ENCODE measurements at places on chromosomes 2 and 18.

DNA sequence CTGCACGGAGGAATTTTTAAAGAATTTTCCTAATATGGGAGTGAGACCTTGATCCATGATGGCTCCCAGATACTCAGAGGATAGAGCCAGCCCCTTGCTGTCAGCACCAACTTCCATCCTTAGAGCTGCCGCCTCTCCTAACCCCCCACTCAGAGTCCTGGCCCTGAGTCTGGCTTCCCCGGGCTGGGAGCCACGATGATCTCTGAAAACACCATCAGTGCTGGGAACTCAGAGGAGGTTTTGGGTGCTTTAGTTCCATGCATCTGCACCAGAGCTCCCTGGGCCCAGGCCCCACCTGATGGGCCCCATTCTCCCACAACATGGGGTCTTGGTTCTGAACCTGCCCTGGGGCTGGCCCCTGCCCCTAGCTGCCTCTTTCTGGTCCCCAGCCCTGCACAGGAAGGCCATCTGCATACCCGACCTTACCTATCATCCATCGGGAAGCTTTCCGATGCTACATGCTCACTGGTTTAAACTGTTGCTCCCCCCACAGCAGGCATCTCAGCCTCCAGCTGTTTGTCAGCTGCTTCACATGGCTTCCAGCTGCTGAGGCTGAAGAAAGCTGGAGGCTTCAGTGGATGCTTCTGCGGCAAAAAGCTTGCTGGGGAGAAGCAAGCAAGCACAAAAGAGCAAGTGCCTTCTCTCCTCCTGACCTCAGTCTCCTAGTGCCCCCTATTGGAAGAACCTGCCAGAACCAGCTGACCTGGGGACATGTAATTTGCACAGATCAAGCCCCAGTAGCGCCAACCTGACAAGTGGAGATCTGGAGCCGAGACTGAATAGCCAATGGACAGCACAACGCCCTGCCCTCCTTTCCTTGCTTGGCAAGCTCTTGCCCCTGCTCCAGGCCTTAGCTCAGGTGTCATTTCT lies 24.2 kb upstream of the RHOB start:
- DNase-seq = peak; percentile 32

DNA sequence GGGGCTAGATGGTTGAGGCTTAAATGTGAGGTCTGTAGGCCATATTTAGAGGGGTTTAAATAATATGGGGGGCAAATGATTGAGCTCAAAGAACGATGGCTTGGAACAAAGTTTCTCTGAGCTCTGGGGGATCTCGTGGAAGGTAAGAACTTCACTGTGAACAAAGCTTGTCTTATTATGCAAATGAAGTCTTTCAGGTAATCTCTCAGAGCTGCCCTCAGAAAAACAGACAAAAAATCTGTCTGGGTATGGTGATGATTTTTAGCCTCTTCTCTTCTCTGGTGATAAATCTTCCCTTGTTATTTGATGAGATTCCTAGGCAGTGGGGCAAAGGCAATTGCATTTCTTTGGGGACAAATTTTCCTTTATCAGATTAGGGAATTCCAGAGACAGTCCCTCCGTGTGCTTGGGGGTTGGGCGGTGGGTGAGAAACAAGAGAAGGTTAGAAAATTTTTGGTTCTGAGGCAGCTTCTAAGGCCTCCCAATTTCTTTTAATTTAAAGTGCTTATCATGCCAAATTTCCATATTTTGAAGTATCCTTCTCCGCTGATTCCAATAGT lies 760.4 kb downstream of the TSN start:
- DNase-seq = no peak

DNA sequence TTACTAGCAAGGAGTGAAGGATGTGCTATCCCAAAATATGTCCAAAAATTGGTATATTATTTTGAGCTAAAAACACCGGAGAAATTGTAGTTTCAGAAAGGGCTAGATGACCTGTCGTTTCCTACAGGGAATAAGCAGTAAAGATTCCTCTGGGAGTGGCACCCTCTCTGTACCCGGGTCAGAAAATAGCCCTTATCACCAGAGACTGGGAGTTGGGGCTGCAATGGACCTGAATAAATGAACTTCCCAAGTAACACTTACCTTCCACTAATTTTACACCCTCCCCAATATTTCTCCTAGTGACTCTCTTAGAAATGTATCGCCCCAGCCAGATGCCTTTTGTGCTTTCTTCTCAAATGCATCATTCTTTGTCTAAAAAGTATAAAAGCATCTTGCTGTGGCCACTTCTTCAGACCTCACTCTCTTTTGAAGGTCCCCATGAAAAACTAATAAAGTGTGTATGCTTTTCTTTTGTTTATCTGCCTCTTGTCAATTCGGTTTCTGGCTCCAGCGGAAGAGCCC lies 734 bp upstream of the RMC1 start:
- no peak for DNase-seq

- DNase-seq = no peak
These were observed 77.4 kb upstream of the GCFC2 start for GRCh38 chr2:75788154-75788553.

GRCh38 chr2:47512581-47513083 lies 109.7 kb downstream of the MSH2 start:
- DNase-seq = no peak

- DNase-seq = no peak
These were observed 59.5 kb downstream of the TNFRSF11A start for GRCh38 chr18:62384610-62385097.

DNA sequence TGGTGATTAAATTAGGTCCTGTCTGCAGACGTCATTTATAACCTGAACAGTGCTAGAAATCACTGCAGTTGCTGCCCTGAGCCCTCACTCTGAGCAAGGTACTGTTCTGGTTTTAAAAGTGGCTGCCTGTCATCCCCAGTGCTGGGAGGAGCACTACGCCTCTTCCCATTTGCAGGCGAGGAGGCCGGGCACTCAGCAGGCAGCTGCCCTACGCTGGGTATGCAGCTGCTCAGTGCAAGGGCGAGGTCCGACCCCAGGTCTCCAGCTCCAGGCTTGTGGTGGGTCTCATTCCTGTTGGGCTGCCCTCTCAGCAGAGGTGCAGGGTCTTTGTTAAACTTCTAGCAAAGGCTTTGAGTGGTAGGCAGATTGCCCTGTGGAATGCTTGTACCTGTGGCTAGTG lies 15.7 kb downstream of the CNDP2 start:
- DNase-seq = no peak

DNA sequence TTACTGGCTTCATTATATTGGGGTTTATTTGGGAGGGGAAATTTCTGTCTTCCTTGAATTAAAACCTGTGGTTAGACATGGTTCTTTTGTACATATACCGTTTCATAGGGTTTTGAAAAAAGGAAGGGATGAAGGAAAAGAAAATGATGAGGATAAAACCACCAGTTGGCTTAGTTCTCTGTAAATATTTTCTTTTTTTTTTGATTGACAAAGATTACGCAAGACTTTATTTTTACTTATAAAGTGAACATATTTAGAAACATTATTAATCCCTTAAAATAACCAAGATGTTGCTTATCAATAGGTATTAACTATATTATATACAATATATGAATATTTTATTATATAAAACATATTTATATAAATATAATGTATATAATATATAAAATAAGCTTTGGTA lies 45.1 kb upstream of the TUBA3E start:
- no peak for DNase-seq

DNA sequence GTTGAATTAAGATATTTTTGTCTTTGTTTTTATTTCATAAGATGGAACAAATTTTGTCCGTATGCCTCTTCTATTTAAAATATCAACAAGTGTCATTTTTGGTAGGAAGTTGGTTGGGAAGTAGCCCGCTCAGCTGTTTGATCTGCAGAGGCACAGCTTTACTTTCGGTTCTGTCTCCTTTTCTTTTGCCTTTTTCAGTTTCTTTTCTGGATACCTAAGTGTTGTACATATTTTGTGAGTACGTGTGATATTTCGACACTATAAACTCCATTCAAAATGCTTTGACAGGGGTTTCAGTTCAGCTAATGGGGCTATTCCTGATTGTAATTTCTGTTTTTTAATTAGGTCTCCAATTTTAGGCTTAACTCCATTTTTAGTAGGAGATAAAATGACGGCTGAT lies 1785.0 kb upstream of the LRRTM1 start:
- DNase-seq = no peak

DNA sequence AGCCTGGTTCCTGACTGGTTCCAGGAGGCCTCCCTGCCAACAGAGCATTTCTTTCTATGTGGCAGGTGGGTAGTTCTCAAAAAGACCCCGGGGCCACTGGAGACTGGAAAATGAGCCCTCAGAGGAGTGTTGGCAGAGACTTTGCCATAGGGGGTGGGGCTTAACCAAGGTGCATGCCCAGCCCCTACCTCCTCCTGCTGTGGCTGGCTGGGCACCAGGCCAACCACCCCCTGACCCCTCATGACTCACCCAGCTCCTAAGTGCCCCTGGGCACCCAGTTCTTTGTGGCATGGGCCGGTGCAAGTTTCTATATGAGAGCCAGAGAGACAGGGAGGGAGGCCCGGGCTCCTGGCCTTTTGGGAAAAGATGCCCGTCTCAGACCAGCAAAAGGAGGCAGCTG lies 98.2 kb upstream of the SMAD2 start:
- DNase-seq = no peak

- peak; percentile 29 for DNase-seq
These were observed 4.5 kb upstream of the IL18RAP start for GRCh38 chr2:102418421-102418961.

- DNase-seq = no peak
These were observed 94.9 kb downstream of the AGAP1 start for GRCh38 chr2:235588750-235589149.
